ENCODE measurements at places on chromosomes 6 and 20.

DNA sequence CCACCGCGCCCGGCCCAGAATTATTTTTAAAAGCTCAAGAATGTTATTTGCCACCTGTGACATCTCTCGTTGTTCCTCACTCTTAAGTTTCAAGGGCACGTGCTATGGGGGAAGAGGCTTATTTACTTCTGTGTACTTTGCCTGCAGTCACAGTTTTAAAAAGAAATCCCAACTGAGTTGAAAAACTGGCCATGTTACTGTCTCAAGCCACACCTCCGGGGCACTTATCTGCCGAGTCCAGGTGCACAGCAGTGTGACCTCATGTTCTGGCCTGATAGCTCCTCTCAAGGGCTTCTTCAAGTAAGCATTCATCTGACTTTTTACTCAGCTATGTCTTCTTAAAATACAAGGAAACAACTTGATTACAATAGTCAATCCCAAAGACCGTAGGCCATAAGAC, 34.5 kb downstream of the SHLD1 start:
- no peak for DNase-seq

GRCh38 chr6:158865769-158866168, 46.6 kb upstream of the EZR start:
- no peak for DNase-seq

- no peak for DNase-seq
Measured at GRCh38 chr6:126761854-126762253, 356.6 kb upstream of the RSPO3 start.

- no peak for DNase-seq
Measured at GRCh38 chr6:138017166-138017757, 90.0 kb downstream of the PERP start.

DNA sequence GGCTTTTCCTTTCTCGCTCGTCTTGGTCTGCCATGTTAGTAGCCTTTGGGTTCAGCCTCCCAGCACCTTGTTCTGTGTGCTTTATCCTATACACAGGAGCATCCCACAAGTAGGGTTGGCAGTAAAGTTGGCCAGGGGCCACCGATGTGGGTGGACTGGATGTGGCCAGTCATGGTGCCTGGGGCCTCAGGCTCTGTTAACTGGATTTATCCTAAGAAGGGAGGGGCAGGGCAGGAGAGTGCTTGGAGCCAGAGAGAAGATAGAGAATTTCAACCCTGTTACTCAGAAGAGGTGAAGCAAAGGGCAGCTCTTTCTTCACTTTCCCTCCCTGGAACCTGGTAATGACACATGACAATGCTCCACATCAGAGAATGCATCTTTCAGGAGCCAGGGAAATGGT, 14.1 kb upstream of the SIRPB2 start:
- no peak for DNase-seq

- no peak for DNase-seq
Measured at GRCh38 chr6:5287205-5287965, 26.1 kb downstream of the FARS2 start.

DNA sequence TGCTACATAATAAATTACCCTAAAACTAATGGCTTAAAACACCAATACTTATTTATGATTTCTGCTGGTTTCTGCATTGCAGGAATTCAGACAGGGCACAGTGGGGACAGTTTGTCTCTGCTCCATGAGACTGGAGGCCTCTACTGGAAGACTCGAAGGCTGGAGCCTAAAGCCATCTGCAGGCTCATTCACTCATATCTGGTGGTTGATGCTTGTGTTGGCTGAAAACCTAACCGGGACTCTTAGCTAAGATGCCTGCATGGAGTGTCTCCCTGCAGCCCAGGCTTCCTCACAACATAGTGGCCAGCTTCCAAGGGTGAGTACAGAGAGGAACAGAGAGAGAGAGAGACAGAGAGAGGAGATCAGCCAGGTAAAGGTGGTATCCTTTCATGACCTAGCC, 195.5 kb upstream of the FOXA2 start:
- DNase-seq: no peak

GRCh38 chr6:81999826-82000225, 247.3 kb upstream of the TENT5A start:
- DNase-seq: no peak

DNA sequence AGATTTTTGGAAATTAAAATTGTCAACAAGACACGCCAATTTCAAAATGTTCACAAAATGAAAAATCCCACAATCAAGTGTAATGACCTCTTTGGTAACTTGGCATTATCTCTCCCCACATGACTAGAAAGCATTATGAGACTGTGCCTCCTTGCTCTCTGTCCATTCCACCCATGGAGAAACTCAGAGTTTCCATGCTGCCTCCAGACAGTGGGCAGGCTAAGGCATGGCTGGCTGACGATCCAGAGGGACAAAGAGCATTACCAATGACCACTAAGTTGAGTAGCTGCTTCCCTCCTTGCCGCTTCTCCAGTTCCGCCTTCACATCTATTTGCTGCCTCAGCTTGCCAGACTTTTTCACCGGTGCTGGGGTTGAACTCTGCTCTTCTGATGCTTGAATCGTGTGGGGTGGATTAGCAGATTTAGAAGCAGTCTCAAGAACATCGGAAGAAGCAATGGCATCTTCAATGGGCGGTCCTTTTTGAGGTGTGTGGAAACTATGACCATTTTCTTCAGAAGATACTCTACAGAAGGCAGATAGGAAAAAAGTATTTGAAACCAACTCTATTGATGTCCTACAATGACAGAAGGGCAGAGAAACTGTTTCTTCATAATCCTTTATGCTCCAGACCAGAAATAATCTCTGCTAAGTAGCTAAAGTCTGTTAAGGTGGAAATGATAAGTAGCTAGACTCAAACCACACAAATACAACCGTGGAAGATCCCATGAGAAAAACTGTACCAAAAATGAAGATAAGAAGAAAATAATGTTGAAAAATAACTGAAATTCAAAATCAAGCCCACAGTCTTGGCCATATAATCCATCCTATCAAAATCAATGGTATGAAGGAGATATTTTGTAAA, 47.5 kb upstream of the ALDH8A1 start:
- DNase-seq: no peak

DNA sequence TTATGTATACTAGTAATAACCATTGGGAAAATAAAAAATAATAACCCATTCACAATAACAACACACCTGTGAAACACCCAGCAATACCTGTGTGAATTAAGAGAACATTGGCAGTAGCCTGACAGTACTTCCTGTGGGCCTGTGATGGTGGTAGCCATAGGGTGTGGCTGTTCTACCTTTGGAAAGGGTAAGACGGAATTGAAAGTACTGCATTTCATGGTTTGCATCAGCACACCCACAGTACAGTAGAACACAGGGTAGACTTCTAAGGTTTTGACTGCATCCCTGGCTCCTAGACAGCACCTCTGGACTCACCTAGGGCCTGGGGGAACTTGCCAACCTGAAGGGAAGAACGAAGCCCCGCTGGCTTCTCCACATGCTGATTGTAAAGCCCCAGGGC, 279.8 kb downstream of the HTR1B start:
- no peak for DNase-seq

DNA sequence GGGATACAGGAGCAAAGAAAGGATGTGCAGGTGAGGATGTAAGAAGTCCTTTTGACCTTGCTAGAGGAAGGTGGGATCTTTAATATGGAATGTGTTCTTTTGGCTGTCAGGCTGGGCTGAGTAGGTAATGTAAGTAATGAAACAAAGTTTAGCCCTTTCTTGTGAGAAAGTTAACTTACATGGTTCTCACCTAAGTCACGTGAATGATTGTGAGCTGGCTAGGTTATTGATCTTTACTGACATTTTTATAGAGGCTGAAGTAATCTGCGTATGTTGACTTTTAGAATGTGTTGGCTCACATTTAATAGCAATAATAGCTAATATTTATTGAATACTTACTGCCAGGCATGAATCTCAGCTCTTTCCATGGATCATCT, 2.6 kb downstream of the TOP1 start:
- no peak for DNase-seq

DNA sequence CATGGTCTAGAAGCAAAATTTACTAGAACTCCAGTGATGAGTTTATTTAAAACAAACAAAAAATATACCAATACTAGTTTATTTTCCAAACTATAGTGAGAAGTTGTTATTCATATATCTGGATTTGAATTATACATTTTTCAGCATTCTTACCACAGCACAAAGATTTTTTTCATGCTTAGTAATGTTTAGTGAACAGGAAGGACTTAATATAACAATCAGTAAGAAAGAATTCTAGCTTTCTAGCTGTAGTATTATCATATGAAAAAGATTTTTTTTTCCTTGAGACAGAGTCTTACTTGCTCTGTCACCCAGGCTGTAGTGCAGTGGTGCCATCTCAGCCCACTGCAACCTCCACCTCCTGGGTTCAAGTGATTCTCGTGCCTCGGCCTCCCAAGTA, 13.8 kb downstream of the MARCKS start:
- no peak for DNase-seq

DNA sequence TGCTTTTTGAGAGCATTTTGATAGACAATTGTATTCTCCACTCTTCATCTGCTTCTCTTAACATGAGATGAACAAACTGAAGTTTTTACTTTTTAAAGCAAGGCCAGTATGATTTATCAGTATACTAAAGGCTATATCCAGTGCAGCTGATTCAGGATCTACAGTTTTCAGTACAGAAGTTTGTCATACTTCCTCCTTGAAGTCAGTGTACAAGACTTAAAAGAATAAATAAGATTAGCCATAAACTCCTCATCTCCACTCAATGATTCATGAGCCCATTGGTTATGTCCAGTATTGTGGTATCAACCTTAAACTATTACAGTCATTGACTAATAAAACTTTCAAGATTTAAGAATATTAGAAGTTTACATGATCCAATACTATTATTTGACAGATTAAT, 374.8 kb upstream of the EPHA7 start:
- DNase-seq: no peak
